ENCODE measurements at places on chromosomes 5 and 9. TPM values are rescaled to one million over a fixed set of nuclear protein-coding genes. Genes with fewer than 3 reads are reported as not detected.
A peak's percentile ranks its signal among the peaks of the same experiment; 100 is the strongest.

CEL gene
- 0.77 TPM for total RNA-seq

ANKRD31 gene
- 0.25 TPM for total RNA-seq

FAM78A gene
- total RNA-seq, result 8.4 TPM

C9orf50 gene
- total RNA-seq, result 0.28 TPM

- H3K36me3 ChIP-seq, result no peaks in the 10 kb centered on the region
- no peak for DNase-seq
These were observed 1371.0 kb upstream of the CDH6 start for GRCh38 chr5:29822521-29822920.

- peaks cover 5% of the 10 kb centered on the region for H3K4me1 ChIP-seq
- no peak overlapping the region for H3K4me3 ChIP-seq
- DNase-seq, result no peak
- H3K27ac ChIP-seq, result no peak overlapping the region
- no peaks in the 10 kb centered on the region for H3K27me3 ChIP-seq
These were observed 35.1 kb downstream of the FAM13B start for GRCh38 chr5:137997726-137998213.

DNA sequence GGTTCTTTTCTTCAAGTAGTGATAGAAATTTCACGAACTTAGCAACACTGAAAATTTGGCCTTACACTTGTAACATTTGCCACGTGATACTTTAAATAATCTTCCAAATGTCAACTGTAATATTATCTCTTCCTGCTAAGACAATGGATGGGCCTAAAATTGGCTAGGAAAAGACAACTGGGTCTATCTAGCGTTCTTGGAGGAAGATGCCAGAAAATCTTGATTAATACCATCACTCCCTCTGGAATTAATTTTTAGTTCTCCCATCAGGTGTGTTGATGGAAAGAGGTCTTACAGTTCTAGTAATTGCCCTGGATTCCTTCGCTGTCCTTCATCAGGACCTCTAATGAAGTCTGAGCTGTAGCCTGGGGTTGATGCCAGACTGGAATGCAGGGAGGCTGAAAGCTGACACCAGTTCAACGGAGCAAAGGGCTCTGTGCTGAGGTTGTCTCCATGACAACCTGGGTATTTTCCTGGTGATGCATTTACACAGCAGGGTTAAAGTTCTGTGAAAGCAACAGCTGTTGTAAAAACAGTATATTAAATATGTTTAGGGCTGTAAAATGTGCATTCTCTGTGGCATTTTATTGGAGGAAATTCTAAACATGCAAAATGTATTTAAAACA is 92.3 kb downstream of the GAS1 start:
- no peak overlapping the region for H3K27ac ChIP-seq
- no peak overlapping the region for H3K4me3 ChIP-seq
- peak; percentile 92 for DNase-seq
- no peaks in the 10 kb centered on the region for H3K4me1 ChIP-seq

- no peak for DNase-seq
- no peaks in the 10 kb centered on the region for H3K27me3 ChIP-seq
- H3K4me3 ChIP-seq, result no peak overlapping the region
These were observed 3.5 kb downstream of the RFESD start for GRCh38 chr5:95649842-95650620.

GRCh38 chr9:108978205-108978604 is 35.1 kb downstream of the CTNNAL1 start:
- peaks cover 15% of the 10 kb centered on the region for H3K36me3 ChIP-seq
- peak; percentile 50 for DNase-seq
- H3K27me3 ChIP-seq, result no peaks in the 10 kb centered on the region
- no peak overlapping the region for H3K4me3 ChIP-seq

DNA sequence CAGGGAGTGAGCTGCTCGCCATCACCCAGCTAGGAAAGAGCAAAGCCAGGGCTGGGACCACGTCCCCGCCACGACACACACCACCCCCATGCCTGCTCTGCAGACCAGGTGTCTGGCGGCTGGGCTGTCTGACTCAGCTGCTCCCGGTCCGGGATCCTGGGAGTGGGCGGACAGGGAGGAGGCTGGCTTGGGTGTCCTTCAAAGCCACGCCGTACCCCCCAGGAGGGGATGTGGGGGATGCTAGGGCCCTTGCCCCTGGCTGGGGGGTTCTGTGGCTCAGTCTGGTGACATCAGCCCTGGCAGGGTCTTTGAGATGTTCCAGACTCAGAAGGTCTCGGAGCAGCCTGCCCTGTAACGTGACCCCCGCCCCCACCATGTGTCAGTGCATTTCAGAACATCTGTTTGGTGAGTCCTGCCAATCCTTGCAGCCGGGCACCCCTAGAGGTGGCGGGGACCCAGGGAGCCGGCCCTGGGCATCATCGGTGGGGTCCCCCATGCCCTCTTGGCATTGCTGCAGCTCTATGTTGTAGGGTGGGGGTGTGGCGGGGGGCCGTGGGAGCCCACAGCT is 62.3 kb downstream of the HMCN2 start:
- H3K27me3 ChIP-seq, result no peaks in the 10 kb centered on the region
- H3K4me1 ChIP-seq, result no peaks in the 10 kb centered on the region
- no peaks in the 10 kb centered on the region for H3K36me3 ChIP-seq
- H3K27ac ChIP-seq, result no peak overlapping the region
- H3K4me3 ChIP-seq, result no peak overlapping the region

- H3K36me3 ChIP-seq, result no peaks in the 10 kb centered on the region
- H3K27ac ChIP-seq, result peak overlapping the region; percentile 71
- peak; percentile 29 for DNase-seq
- no peaks in the 10 kb centered on the region for H3K27me3 ChIP-seq
These were observed 100.2 kb downstream of the PIP5K1B start for GRCh38 chr9:68804911-68805889.

DNA sequence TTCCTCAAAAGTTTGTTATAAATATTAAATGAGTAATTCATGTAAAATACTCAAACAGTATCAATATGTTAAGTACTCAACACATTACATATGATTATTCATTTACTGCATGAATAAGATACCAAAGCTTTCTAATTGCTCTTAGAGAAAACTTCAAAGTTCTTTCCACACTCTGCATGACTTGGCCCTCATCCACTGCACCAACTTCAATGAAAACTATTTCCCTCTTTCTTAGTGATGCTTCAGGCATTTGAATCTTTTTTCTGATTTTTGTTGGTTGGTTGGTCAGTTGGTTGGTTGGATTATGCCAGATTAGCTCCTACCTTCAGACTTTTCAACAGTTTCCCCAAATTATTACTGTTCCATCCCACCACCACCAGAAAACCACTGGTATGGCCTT is 314.7 kb upstream of the RGMB start:
- H3K4me1 ChIP-seq, result no peaks in the 10 kb centered on the region
- H3K4me3 ChIP-seq, result no peak overlapping the region
- no peak for DNase-seq
- no peak overlapping the region for H3K27ac ChIP-seq

- peaks cover 42% of the 10 kb centered on the region for H3K4me1 ChIP-seq
- peak overlapping the region; percentile 100 for H3K27ac ChIP-seq
- peaks cover 2% of the 10 kb centered on the region for H3K27me3 ChIP-seq
- DNase-seq, result no peak
- peak overlapping the region; percentile 92 for H3K4me3 ChIP-seq
- H3K36me3 ChIP-seq, result no peaks in the 10 kb centered on the region
These were observed 3.1 kb downstream of the KLF9 start for GRCh38 chr9:70411121-70411929.

DNA sequence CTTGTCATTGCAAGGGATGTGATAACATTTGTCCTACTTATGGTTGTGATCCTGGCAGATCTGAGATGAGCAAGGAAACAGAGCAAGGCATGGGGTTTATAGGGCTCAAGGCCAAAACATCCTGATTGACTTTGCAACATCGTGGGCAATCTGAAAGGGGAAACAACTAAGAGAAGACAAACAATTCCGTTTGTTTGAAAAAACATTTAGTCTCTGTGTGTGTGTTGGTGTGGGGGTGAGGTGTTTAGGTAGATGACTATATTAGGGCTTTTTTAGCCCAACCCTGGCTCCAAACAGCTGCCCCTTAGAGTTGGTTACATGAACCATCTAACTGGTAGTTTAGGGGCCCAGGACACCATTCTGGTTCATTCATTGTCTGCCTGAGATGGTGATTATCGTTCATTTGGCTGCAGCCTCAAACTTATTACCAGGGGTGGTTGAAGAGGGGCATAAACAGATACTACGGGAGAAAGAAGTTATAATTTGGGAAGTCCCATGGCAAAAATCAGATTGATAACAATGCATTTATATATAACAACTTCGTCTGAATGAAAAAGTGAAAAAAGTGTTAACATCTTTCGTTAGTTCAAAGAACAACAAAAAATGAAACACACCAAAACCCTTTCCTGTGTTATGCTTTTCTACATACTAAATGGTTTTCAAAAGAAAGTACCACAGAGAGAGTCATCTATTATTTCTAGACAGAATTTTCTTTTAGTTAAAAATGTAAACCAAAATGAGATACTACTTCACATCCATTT is 5.7 kb downstream of the FYB1 start:
- H3K27me3 ChIP-seq, result no peaks in the 10 kb centered on the region
- no peaks in the 10 kb centered on the region for H3K36me3 ChIP-seq
- no peak for DNase-seq
- H3K4me1 ChIP-seq, result peaks cover 2% of the 10 kb centered on the region
- no peak overlapping the region for H3K27ac ChIP-seq
- H3K4me3 ChIP-seq, result no peak overlapping the region

Data from lung (tissue), 17 donors.